Osteoblast (primary cell): ENCODE measurements at places on chromosomes 5 and 9.
A peak's percentile ranks its signal among the peaks of the same experiment; 100 is the strongest.

- no peak for DNase-seq
These were observed 159.6 kb downstream of the BNC2 start for GRCh38 chr9:16710888-16711287.

DNA sequence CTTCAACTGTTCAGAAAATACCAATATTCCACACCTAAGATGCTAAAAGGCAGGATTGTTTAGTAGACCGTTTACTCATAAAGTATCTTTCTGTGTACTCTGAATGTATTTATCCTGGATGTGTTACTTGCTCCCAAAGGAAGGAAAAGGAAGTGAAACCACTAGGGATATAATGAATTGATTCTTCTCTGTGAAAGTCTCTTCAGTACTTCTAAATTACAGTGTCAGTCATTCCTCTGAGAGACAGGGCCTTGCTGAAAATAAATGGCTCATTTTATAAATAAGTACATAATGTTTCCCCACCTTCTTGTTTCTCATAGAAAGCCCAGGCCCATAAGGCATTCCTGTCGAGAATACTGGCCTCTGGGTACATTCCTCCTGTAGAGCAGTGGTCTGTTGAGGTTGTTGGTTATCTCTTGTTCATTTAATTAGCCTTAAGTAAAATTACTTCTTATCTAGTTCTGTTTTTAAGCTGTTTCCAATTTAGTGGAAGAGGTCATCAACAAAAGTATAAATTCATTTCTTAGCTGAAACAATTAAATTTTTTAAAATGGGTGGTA, 1.6 kb downstream of the HAPLN1 start:
- no peak for DNase-seq

- DNase-seq = peak; percentile 38
These were observed 182.3 kb downstream of the C9orf152 start for GRCh38 chr9:110025551-110026170.

DNA sequence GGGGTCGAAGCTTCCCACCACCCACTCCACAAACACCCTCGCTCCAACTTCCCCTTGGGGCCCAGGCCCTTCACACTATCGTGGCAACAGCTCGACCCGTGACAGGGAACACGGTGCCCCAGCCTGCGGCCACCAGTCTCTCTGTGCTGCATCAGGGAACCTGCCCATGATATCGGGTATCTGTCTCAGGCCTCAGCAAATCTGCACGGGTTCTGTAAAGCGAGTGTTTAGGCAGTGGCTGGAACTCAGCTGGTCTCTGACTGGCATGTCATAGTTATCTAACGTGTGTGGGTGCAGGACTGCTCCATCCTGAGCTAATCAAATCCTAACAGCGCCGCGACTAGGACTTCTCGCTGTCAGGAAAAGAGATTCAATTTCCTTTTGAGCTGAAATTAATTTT, 42.9 kb downstream of the DBH start:
- no peak for DNase-seq

DNA sequence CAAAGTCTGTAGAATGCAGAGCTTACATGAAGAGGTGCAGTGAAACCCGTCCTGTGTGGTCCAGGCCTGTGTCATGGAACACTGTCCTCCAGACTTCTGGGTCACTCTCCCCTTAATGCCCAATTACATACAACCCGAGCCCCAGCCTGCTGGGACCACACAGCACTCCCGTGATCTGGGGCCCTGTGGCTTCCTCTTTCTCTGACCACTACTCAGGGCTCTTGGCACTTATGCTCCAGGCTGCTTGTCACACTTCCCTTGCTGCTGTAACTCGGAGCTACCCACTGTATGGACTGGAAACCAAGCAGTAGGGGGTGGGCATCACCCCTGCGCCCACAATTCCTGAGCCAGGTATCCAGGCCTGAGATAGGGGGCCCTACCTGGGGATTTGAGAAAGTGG, 10.3 kb upstream of the IL3 start:
- no peak for DNase-seq

DNA sequence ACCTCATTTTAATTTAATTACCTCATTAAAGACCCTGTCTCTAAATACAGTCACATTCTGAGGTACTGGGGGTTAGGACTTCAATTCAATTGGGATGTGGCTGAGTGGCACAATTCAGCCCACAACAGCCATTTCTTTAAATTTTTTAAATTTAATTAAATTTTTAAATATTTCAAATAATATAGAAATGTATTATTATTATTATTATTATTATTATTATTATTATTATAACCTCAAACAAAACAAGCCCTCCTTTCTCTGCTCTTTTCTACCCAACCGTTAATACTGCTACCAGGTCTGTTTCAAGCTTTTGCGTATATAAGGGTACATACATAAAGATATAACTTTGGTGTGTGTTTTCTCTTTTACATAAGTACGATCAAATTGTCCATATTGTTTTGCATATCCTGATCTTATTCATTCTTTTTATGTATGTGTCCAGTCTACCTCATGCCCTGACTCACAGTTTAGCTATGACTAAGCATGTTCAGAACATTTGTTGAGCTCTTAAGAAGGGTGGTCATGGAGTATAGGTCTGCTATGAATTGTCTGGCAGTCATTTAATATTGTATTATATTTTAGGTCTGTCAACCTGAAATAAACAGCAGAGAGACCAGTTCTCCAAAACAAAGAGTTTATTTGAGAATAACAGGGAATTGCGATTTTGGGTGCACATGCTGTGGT, 16.1 kb upstream of the RAB14 start:
- no peak for DNase-seq

DNA sequence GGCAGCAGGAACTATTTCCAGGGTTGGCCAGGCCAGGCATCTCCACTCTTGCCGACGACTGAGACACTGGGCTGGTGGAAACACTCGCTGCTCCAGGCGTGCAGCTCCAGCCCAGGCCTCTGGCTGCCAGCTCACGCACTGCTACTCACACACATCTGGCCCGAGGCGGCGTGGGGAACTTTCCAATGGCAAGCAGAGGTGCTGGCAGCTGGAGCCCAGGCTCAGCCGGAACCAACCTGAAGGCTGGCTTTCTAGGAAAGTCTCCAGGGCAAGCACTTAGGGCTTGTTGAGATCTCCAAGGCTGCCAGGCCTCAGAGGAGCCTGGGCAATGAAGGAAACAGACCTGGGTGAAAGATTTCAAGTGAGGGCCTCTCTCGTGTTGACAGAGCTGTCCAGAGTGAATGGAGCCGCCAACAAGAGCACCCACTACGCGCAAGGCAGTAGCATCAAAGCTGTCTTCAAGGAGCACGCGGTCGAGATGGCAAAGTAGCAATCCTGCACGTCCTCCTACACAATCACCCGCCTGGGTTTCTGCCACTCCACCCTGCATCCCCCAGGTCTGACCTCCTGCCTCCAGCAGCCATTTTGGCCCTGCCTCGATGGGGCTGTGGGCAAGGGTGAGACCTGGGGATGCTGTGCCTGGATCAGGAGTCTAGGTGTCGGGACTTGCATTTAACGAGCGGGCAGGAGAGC, 14.4 kb downstream of the SH3PXD2B start:
- DNase-seq = peak; percentile 60

DNA sequence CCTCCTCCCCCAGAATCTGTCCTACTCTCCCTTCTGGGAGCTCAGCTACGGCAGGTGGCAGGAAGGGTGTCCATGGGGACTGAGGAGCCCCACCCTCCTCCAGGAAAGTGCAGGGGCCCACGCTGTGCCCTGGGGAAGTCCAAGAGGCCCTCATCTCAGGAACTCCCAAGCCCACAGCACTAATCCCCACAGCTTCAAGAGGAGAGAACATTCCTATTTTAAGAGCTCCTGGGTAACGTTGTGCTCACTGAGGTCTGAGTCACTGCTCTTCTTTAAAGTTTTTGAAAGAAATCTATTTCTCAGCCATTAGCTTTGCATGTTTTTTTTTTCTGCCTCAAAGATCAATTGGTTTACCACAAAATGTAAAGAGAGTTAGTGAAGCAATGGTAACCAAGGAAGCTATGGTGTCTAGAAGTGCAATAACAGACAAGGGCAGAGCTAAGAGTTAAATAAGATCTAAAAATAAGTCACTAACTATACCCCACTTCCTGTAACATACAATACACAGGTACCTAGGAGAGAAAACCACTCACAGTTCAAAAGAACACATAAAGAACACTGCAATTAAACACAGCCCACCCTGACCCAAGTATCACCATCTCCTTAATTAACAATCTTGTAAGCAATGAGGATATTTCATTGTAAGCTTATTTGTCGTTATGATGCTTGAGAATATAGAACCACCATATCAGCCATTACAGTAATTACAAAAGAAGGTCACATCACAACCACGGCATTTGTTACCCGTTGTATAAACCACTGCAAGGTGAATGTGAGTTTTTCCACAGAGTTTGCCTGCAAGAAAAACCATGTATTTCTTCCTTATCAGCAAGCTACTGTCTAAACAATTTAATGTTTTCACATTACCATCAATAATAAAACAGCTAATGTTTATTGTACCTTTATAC, 382.3 kb upstream of the SLC30A5 start:
- DNase-seq = peak; percentile 53

- DNase-seq = no peak
These were observed 5.8 kb downstream of the PAEP start for GRCh38 chr9:135567311-135567710.

DNA sequence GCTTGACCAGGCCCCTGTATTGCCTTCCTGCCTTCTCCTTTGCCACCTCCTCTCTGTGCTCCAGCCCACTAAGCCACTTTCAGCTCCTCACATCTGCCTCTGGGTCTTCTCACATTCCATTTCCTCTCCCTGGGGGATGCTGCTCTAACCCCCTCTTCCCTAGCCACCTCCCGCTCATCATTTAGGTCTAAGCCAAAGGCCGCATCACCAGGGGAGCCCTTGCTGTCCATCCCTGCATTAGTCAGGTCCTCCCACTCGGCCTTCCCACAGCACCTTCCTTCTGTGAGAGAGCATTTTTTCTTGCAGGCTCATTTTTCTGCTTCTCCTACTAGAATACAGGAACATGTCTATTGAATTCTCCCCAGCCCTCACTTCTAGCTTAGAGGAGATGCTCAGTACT, 72.6 kb upstream of the GALNT10 start:
- DNase-seq = peak; percentile 60

DNA sequence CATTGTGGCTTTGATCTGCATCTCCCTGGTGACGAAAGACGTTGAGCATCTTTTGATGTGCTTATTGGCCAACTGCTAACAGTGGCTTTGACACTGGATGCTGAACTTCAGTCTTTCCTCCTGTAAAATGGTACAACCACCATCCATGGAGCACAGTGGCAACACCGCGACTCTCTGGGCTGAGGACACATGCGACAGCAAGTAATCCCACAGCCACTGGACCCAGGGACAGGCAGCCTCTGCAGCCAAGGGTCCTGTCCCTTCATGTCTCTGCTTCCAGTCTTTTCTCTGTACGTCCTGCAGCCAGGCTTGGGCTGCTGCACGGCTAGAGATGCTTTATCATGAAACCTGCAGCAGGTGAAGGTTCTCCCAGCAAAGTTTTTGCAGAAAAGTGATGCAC, 83.5 kb downstream of the DAP start:
- DNase-seq = no peak

GRCh38 chr9:35882996-35883395, 12.8 kb upstream of the OR13J1 start:
- DNase-seq = no peak

DNA sequence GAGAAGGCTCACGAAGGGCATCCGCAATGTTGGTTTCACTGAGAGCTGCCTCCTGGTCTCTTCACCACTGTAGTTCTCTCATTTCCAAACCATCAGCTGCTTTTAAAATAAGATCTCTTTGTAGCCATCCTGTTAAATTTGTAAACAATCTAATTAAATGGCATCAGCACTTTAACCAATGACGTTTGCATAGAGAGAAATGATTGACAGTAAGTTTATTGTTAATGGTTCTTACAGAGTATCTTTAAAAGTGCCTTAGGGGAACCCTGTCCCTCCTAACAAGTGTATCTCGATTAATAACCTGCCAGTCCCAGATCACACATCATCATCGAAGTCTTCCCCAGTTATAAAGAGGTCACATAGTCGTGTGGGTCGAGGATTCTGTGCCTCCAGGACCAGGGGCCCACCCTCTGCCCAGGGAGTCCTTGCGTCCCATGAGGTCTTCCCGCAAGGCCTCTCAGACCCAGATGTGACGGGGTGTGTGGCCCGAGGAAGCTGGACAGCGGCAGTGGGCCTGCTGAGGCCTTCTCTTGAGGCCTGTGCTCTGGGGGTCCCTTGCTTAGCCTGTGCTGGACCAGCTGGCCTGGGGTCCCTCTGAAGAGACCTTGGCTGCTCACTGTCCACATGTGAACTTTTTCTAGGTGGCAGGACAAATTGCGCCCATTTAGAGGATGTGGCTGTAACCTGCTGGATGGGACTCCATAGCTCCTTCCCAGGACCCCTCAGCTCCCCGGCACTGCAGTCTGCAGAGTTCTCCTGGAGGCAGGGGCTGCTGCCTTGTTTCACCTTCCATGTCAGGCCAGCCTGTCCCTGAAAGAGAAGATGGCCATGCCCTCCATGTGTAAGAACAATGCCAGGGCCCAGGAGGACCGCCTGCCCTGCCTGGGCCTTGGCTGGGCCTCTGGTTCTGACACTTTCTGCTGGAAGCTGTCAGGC, 16.6 kb downstream of the SQSTM1 start:
- DNase-seq = peak; percentile 43

DNA sequence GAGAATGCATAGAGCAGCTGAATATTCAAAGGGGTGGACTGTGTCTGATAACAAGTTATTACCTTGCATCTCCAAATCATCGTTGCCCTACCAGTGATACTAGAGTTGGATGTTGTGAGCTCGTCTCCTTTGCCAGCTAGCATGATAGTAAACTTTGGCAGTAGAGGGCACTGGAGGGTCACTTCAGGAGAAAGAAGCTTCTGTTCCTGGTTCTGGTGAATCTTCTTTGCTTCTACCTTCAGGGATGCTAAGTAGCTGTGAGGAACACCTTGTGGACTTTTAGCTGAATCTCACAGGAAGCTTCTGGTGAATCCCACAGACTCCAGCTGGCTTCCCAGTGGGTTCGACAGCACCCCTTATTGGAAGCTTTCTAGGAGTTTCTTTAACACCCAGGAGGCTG, 626.6 kb upstream of the SGCD start:
- DNase-seq = no peak

GRCh38 chr5:58262226-58262625, 197.7 kb downstream of the PLK2 start:
- DNase-seq = no peak

- peak; percentile 72 for DNase-seq
These were observed 1.4 kb downstream of the LRSAM1 start for GRCh38 chr9:127452691-127453090.

DNA sequence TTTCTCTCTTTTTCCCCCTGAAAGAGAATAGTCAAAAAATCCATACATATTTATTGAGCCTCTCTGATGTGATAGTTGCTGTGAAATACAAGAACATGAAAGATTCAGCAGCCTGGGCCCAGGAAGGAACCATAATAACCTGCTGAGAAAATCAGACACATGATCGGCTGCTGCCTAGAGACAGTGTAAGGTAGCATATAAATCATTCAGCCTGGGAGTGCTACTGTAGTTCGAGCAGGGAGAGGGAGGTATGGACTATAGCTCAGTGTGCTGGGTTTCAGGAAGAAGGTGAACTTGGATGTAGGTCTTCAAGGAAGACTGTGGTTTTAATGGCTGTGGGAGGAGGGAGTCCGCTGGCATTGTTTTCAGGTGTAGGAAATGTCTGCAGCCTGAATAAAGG, 469.1 kb downstream of the RAB3C start:
- DNase-seq = no peak

- peak; percentile 90 for DNase-seq
These were observed 55.8 kb downstream of the SLC22A5 start for GRCh38 chr5:132425009-132425937.

- no peak for DNase-seq
These were observed 406.5 kb upstream of the EDIL3 start for GRCh38 chr5:84791138-84791537.
